ENCODE measurements at places on chromosomes 7 and 10.

GRCh38 chr10:8640878-8641277 lies 586.4 kb downstream of the GATA3 start:
- H3K36me3 ChIP-seq = no peaks in the 10 kb centered on the region
- no peaks in the 10 kb centered on the region for H3K4me1 ChIP-seq
- no peaks in the 10 kb centered on the region for H3K27me3 ChIP-seq
- H3K4me3 ChIP-seq = no peak overlapping the region
- no peak overlapping the region for H3K27ac ChIP-seq
- DNase-seq = no peak

GRCh38 chr10:53737132-53737531 lies 964.5 kb upstream of the MBL2 start:
- no peaks in the 10 kb centered on the region for H3K27me3 ChIP-seq
- no peak for DNase-seq
- no peaks in the 10 kb centered on the region for H3K4me1 ChIP-seq
- no peak overlapping the region for H3K4me3 ChIP-seq
- H3K36me3 ChIP-seq = no peaks in the 10 kb centered on the region

- peaks cover 40% of the 10 kb centered on the region for H3K4me1 ChIP-seq
- no peak overlapping the region for H3K27ac ChIP-seq
- no peak overlapping the region for H3K4me3 ChIP-seq
- DNase-seq = no peak
These were observed 279.7 kb downstream of the AUTS2 start for GRCh38 chr7:69878015-69878414.

DNA sequence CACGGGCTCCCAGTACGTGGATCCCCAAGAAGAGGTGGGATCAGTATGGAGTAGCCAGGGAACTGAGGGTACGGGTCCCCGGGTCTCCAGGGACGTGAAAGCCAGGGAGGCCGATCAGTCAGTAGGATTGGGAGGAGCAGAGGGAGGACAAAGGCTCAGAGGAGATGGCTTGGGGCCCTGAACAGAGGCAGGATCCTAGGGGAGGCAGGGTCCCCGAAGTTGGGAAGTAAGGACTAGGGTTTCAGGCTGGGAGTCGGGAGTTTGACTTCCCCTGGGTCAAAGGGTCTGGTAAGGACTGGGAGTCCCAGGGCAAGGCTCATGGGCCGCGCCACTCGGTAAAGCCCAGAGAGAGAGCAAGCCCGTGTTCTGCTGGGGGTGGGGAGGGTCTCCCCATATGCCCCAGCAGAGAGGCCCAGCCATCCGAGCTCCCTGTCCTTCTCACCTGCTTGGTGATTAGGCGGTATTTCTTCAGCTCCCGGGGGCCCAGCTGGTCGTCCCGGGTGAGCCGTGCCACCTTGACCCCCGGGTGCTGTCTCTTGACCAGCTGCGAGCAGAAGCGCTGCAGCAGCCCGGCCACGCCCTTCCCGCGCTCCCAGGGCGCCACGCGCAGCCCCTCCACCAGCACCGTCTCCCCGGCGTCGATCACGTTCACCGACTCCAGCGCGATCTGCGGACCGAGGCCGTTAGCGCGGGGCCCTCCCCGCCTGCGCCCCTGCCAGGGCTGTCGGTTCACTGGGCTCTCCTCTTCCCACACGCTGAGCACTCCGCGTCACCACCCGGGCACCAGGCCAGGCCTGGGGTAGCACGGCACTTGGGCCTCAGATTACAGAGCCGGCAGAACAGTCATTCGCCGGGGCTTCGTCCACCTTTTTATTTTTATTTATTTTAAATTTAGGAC lies 7.0 kb downstream of the NAT16 start:
- H3K36me3 ChIP-seq = peaks cover 4% of the 10 kb centered on the region
- H3K27me3 ChIP-seq = peaks cover 54% of the 10 kb centered on the region
- no peak overlapping the region for H3K4me3 ChIP-seq
- peak overlapping the region; percentile 24 for H3K27ac ChIP-seq

DNA sequence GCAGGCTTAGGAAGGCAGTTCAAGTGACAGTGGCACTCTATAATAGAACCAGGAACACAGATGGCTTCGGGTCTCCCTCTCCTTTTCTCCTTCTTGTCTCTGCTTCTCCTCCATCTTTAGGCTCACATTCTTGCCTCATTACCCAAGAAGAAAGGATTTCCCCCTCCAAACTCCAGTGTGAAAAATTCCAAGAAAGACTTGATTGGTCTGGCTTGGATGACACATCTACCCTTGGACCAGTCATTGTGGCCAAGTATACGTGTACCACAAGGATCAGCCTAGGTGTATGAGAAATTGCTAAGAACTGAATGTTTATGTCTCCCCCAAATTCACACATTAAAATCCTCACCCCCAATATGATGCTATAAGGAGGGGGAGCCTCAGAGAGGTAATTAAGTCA lies 53.9 kb downstream of the PRTFDC1 start:
- H3K27ac ChIP-seq = no peak overlapping the region
- H3K36me3 ChIP-seq = peaks cover 9% of the 10 kb centered on the region

DNA sequence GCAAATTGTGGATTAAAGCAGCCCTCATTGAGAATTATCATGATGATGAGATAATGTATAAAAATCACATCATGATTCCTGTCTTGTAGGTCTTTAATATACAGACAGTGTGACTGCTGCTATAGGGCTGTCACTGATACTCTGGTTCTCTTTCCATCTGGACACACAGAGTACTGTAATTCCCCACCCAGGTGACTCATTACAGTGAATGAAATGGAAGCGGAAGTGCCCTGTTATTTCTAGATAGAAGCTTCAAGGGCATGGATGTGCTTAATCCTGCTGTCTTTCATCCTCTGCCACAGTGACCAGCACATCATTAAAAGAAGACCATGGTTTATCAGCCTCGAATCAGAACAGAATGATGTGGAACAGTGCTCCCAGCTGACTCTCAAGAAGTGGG lies 1234.0 kb downstream of the SORCS3 start:
- H3K4me3 ChIP-seq = no peak overlapping the region
- no peak for DNase-seq
- no peak overlapping the region for H3K27ac ChIP-seq
- H3K27me3 ChIP-seq = no peaks in the 10 kb centered on the region
- no peaks in the 10 kb centered on the region for H3K4me1 ChIP-seq
- H3K36me3 ChIP-seq = no peaks in the 10 kb centered on the region

DNA sequence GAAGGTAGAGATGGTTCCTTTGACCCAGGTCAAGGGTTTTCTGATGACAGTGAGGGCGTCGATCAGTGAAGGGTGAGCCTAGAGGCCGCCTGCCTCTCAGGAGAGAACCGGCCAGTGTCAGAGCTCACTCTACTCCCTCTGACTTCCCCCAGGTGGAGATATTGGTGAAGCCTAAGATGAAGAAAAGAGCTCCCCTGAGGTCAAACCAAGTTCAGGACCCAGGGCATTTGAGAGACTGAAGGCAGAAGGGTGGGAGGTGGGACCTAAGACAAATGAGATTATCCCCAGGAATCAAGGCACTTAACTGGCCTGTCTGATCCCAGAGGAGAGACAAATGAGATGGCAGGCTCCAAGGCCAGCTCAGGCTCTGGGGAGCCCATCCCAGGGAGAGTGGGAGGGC lies 104.7 kb downstream of the CDH23 start:
- H3K36me3 ChIP-seq = no peaks in the 10 kb centered on the region
- peaks cover 8% of the 10 kb centered on the region for H3K27me3 ChIP-seq
- no peak overlapping the region for H3K27ac ChIP-seq
- H3K4me1 ChIP-seq = peaks cover 3% of the 10 kb centered on the region

DNA sequence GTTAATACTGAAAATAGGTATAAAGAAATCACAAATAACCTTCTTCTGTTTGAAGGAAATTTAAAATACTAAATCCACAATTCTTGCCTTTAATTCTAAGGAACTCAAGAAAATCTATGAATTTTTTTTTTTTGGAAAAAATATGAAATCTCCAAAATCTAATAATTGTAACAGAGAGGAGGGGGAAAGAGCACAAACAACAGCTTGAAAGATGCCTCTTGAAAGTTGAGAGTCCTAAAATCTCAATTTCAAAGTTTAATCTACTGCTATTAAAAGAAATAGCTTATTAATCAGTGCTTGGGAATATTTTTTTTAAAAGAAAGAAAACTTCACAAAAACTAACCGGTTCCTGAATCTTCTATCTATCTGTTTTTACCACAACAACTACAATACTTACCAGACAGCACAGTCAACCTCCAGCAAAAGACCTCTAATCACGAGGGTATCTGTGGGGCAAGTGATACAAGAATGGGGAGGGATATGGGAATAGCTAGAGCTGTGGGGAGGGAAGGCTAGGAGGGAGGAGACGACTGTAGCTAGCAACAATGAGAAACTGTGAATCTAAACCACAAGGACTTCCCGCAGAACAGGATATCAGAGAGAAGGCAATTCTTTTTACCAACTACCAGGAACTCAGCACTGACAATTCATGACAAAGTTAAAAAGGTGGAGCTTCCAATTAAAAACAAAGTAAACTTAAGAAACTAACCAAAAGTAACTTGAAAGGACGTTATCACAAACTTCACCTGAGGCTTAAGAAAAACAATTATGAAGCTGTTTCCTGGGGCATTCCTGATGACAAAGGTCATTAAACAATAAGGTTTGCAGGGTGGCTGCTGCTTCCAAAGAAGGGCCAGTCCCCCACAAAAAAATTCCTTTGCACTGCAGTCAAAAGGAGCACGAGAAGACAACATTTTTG lies at the start of gene USP54:
USP54 (minus strand) TSS at position 462 of the 919 bp plus-strand sequence. CDS start 15,684 bp downstream, outside the sequence.
- peaks cover 2% of the 10 kb centered on the region for H3K36me3 ChIP-seq
- no peak for DNase-seq
- peak within 1 kb of the TSS; percentile 2 for H3K4me3 ChIP-seq
- peaks cover 8% of the 10 kb centered on the region for H3K4me1 ChIP-seq

GRCh38 chr10:126101736-126102135 lies 205.4 kb downstream of the FANK1 start:
- H3K27me3 ChIP-seq = no peaks in the 10 kb centered on the region
- peaks cover 5% of the 10 kb centered on the region for H3K4me1 ChIP-seq
- H3K36me3 ChIP-seq = no peaks in the 10 kb centered on the region
- no peak overlapping the region for H3K4me3 ChIP-seq

- H3K36me3 ChIP-seq = no peaks in the 10 kb centered on the region
- DNase-seq = no peak
- H3K27me3 ChIP-seq = no peaks in the 10 kb centered on the region
- no peak overlapping the region for H3K4me3 ChIP-seq
These were observed 128.3 kb upstream of the POT1 start for GRCh38 chr7:125057963-125058362.

GRCh38 chr10:90136731-90137316 lies 435.4 kb downstream of the KIF20B start:
- no peak overlapping the region for H3K4me3 ChIP-seq
- H3K4me1 ChIP-seq = no peaks in the 10 kb centered on the region
- H3K27ac ChIP-seq = no peak overlapping the region
- peaks cover 3% of the 10 kb centered on the region for H3K27me3 ChIP-seq
- peaks cover 8% of the 10 kb centered on the region for H3K36me3 ChIP-seq

DNA sequence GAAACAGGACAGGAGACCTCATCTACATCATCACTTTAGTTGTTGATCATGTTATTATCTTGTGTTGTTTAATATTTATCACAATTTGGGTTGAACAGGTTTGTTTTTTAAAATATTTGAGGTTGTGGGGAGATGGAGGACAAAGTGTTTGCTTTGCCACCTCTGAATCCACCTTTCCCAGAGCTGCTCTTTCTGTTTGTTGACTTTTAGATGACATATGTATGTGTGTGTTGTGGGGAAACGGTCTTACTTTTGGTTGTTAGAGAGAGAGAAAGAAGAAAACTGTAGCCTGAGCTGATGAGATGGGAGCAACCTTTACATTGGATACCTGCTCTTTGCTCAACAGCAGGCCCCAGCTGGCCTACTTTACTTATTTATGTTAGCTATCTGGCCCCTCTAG lies 19.0 kb upstream of the SLC16A12 start:
- no peaks in the 10 kb centered on the region for H3K4me1 ChIP-seq
- H3K4me3 ChIP-seq = no peak overlapping the region
- no peak for DNase-seq
- peaks cover 7% of the 10 kb centered on the region for H3K27me3 ChIP-seq
- H3K36me3 ChIP-seq = no peaks in the 10 kb centered on the region
- no peak overlapping the region for H3K27ac ChIP-seq

DNA sequence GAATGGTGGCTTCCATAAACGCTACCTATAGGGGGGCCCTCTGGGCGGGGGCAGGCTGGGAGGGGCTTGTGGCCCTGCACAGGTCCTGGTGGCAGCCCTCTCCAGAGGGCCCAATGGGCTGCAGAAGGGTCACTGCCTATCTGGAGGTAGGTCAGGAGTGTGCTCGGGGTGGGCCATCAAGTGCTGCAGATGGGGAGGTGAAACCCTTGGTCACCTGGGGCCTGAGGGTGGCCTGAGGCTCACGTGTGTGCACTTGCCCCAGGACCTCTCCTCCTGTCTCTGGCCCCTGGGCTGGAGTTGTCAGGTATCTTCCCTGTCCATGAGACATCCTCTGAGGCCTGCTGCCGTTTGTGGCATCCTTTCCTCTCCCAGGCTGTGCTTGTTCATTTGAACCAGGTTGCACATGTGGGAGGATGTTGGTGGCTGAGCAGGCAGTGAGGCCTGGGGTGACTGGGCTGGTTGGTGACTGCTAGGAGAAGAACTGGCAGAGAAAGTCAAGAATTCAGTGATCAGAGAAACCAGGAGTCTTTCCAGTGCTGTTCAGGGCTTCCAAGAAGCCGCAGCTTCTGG lies 21.1 kb upstream of the SH2D4B start:
- DNase-seq = no peak
- H3K27ac ChIP-seq = peak overlapping the region; percentile 7
- peaks cover 36% of the 10 kb centered on the region for H3K36me3 ChIP-seq
- H3K27me3 ChIP-seq = no peaks in the 10 kb centered on the region
- H3K4me1 ChIP-seq = peaks cover 16% of the 10 kb centered on the region

- H3K4me3 ChIP-seq = no peak overlapping the region
- H3K4me1 ChIP-seq = no peaks in the 10 kb centered on the region
- no peak overlapping the region for H3K27ac ChIP-seq
- DNase-seq = no peak
- H3K27me3 ChIP-seq = no peaks in the 10 kb centered on the region
- H3K36me3 ChIP-seq = peaks cover 13% of the 10 kb centered on the region
These were observed 37.4 kb downstream of the GBX1 start for GRCh38 chr7:151129960-151130591.

DNA sequence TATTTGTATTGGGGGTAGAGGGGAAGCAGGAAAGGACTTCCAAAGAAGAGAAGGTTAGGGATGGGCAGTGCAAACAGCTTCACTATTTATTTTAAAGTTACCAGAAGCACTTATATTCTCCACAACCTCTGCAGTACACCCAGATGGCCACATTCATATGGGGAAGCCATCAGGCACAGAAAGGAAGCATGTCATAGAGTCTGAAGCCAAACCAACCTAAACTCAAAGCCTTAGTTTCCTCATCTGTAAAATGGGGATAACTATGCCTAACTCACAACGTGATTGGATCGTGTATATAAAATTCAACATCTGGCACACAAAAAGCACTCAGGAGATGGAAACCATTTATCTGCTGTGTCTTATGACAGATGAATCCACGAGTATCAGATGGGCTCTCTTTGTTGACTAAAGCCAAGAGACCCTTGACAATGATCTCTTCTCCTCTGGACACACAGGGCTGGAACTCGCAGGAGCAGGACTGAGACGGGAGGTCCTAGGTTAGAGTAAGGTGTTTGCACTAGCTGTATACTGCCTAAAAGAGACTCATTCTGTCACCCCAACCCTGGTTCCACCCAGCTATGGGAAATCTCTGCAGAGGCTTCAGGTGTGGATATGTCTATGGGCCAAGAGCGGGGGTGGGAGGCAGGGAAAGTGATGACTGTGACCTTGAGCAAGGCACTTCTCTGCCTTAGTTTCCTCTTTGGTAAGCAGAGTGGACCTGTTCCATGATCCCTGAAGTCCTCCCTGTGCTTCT lies 1.8 kb downstream of the KIAA1549 start:
- no peaks in the 10 kb centered on the region for H3K36me3 ChIP-seq
- DNase-seq = no peak
- peaks cover 14% of the 10 kb centered on the region for H3K4me1 ChIP-seq
- peaks cover 27% of the 10 kb centered on the region for H3K27me3 ChIP-seq
- H3K4me3 ChIP-seq = no peak overlapping the region

- peak overlapping the region; percentile 35 for H3K27ac ChIP-seq
- H3K27me3 ChIP-seq = no peaks in the 10 kb centered on the region
- no peaks in the 10 kb centered on the region for H3K36me3 ChIP-seq
- H3K4me3 ChIP-seq = peak overlapping the region; percentile 65
- DNase-seq = no peak
These were observed 1.8 kb downstream of the GNG11 start for GRCh38 chr7:93923296-93923695.
